ENCODE measurements at places on chromosomes 3 and 15.

GRCh38 chr3:64918989-64919388 lies 231.2 kb upstream of the ADAMTS9 start:
- no peak for DNase-seq

GRCh38 chr3:32455609-32456428 lies 46.8 kb downstream of the CMTM6 start:
- DNase-seq = no peak

- no peak for DNase-seq
These were observed 21.8 kb downstream of the IGDCC3 start for GRCh38 chr15:65355988-65356353.

DNA sequence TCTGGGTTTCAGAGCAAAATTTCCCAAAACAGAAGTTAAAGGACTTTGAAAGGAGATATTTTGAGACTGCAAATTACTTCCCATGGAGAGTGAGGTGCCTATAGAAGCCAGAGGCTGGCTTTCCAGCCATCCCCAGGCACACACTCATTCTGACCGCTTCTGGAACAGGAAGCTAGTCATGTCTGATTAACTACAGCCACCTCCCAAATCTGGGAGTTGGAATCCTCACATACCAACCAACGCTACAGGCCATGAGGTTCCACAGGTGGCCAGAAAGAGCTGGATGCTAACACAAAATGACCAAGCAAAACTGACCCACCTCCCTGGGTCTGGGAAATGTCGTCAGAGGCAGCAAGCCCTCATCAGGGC lies 87.2 kb downstream of the SNRK start:
- DNase-seq = peak; percentile 29

- no peak for DNase-seq
These were observed 36.7 kb upstream of the GOLGA8B start for GRCh38 chr15:34620142-34620541.

DNA sequence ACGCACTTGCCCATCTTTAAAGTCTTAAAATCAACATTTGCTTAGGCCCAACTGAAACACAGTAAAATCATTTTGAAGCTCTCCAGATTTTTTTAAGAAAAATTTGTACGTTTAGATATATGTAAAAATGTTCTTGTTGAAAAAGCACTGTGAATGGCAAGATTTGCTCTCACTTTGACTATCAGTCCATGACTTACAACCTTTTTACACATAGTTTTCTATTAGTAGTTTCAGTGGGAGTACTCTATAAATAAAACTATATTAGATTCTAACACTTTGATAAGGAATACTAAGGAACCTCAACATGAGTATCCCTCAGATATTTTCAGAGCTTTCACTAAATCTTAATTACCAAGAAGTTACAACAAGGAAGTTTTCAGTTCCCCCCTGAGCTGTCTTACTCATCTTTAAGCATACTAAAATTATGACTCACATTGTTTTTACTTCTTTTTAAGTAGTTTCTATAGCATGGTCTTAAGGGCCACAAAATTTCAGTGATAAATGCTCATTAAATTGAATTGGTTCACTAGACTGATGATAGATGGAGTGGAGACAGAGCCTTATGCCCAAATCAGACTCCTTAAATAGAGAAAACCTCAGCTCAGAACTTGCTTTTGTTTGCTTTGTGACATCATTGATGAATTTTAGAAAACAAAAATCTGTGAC lies 31.6 kb upstream of the RAP2B start:
- peak; percentile 87 for DNase-seq

GRCh38 chr3:61813636-61814035 lies 252.3 kb downstream of the PTPRG start:
- peak; percentile 68 for DNase-seq

DNA sequence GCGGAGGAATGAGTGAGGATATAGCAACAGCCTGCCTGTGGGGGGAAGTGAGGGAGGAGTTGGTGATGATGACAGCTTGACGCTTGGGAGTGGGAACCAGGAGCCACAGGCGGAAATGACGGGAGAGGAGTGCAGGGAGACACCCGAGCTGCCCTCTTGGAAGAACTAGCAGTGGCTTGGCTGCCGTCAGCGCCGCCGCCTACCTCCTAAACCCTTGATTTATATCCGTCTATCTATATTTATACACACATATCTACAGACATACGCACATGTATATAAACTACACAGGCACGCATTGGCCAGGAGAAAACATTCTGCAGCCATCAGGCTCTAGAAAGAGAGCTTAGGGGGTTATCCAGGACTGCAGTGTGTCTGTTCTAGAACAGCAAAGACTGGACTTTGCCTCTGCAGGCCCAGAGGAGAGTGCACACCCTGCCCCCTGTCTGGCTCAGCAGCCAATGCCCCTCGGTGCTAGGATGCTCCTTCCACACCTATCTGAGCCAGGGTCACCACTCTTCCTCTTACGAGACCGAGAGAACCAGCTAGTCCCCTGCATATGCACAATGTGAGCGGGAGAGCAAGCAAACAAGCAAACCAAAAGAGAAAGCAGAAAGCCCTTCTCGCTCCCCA lies 45.3 kb upstream of the MAGEF1 start:
- DNase-seq = peak; percentile 96

- no peak for DNase-seq
These were observed 211.6 kb downstream of the TNIK start for GRCh38 chr3:171248426-171249111.

- no peak for DNase-seq
These were observed 63.0 kb upstream of the TPRG1 start for GRCh38 chr3:189108735-189109134.

DNA sequence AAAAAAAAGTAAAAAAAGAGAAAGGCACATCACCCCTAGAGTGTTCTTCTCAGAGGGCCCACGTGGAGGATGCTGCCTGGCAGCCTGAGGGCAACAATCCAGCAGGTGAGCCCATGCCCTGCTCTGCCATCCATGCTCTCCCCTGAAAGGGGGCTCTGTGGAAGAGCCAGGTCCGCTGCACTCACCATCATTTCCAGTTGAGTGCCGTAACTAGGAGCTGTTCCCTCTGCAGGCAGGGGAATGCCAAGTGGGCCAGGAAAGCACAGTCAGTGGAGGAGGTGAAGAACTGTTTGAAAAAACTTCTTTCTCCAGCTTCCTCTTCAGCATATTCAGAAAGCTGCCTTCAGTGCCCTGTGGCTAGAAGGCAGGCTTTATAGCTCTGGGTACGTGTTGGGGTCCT lies 84.1 kb downstream of the ABHD5 start:
- no peak for DNase-seq

- no peak for DNase-seq
These were observed 303.3 kb upstream of the ATP10A start for GRCh38 chr15:26166429-26166828.

DNA sequence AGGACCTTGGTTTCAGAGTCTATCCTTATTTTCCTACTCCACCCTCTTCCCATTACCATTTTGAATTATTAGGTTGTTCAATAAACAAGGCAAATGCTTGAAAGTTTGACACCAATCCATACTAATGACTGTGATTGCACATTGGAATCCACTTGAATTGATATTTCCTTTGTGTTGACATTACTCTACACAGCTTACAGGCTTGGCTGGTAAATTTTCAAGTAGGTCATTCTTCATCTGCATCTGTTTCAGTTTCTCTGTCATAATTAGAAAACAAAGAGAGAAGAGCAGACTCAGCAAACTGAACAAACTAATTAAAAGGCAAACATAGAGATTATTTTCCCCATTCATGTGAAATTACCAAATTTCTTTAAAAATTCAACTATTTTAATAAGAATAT lies 732.9 kb upstream of the BCHE start:
- DNase-seq = no peak

DNA sequence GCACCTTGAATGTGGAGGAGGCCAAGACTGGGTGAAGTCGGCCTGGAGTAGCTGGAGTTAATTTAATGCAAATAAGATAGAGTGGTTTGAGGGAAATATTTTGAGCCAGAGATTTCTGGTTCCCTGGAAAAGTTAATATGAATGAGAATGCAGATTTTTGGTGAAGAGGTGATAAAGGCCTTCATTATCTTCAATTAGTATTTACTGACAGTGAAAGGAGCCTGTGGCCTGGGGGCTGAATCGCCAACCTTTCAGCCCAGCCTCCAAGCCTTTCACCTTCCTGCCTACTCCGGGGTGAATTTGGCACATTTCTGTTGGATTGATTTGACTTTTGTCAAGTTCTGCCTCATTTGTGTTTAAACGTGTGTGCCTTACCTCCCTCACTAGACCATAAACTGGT lies 147.8 kb downstream of the SOX2 start:
- DNase-seq = no peak

DNA sequence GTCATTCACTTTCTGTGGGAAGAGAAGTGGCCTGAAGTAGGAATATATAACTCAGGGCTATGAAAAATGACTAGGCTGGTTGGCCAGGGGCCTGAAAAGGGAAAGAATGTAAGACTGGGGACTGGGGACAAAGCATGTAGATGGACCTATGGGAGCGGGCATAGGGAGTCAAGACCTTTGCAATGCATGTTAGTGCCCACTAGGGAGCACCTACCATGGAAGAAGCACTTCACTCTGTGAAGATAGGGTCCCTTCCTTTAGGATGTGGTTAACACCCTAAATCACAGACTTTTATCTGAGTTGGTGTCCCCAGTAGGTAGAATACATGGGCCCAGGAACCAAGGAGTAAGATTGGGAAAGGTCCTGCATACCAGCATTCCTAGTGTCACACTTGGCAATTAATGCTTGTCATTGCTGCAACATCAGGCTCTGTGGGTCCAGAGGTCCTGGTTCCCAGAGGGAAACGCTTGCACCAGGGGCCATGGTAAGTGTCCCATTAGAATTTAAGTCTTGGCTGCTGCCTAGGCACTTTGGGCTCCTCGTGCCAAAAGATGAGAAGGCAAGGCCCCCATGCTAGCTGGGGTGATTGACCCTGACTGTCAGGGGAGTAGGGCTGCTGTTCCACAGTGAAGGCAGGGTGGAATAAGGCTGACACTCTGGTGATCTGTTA lies 79.6 kb downstream of the CRYGS start:
- no peak for DNase-seq

- DNase-seq = peak; percentile 37
These were observed 306.8 kb downstream of the NTRK3 start for GRCh38 chr15:87949575-87950223.

DNA sequence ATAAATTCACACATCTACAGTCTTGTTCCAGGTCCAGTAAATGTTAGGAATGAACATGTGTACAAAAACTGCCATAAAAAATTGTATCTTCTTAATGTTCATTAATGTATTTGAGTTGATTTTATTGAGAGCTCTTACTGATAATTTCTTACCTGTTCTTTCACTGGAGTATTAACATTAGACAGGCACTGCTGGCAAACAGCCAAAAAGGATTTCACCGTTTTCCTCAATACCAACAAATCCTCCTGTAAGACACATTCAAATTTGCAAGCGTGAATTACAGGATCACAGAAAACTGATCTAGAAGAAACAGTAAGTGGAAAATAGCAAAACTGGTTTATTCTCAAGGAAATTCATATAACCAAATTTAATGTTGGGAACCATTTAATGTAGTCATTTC lies 127.4 kb downstream of the PCCB start:
- DNase-seq = no peak

- no peak for DNase-seq
These were observed 35.5 kb upstream of the NIT2 start for GRCh38 chr3:100299016-100299415.

DNA sequence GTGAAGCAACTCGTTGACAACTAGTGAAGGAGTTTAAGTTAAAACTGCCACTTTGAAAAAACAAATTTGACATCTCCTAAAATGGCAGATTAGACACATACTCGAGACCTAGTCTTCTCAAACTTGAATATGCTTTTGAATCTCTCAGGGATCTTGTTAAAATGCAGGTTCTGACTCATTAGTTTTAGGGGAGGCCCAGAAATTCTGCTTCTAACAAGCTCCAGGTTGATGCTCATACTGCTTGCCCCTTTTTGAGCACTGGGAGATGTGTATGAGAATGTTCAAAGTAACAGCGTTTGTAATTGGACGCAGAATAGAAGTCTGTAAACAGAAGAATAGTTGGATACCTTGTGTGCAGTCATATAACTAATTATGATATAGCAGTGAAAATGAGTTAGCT lies 1.6 kb downstream of the C3orf38 start:
- DNase-seq = no peak

DNA sequence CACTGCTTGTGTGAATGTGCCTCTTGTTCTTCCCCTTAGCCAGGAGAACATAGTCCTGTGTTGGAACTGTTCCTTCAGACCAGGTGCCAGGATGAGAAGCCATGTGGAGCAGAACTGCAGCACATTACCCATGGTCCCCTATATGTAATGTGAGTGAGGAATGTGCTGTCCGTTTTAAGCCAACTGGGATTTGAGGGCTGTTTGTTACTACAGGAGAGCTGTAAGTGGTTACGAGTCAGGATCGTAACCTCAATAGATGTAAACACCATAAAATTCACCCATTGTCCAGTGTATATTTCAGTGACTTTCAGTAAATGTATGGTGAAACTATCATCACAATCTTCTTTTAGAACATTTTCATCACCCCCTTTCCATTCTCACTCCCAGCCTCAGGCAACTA lies 10.1 kb upstream of the SCAP start:
- DNase-seq = peak; percentile 4

- DNase-seq = peak; percentile 47
These were observed 7.3 kb downstream of the CYP19A1 start for GRCh38 chr15:51331141-51331540.

DNA sequence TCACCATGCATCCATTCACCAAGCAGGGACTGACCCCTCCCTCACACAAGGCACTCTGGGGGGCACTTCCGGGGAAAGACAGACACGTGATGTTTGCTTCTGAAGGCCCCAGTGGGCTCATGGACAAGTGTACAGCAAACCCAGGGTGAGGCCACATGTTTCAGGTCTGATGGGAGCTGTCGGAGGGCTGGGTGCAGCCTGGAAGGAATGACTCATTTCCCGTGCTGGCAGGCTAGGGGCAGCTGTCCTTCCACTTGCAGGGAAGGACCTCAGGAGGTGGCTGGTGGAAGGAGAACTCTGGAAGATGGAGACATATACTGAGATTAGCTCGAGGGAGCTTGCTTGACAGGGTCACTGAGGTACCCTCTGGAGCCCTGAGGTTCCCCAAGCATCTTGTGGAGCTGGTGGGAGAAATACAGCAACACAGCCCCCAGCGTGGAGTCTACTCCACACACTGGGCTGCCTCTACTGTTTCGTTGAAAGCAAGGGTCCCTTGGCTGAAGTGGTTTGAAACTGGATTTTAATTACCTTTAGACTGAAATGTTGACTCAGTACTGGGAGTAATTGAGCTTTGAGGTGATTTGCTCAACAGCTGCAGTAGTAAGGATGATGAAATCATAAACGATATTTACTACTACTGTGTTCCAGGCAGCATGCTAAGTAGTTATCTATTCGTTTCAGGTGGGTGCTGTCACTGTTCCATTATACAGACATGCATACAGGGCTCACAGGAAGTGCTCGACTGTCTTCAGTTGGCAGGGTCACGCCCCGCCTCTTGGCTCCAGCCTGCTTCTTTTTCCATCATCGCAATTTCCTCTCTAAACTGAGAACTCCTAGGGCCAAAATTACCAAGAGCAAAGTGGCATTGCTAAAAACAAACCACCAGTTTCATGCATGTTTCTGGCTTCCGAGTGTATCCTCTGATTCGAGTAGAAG lies 230.4 kb downstream of the ADAMTS17 start:
- peak; percentile 82 for DNase-seq

DNA sequence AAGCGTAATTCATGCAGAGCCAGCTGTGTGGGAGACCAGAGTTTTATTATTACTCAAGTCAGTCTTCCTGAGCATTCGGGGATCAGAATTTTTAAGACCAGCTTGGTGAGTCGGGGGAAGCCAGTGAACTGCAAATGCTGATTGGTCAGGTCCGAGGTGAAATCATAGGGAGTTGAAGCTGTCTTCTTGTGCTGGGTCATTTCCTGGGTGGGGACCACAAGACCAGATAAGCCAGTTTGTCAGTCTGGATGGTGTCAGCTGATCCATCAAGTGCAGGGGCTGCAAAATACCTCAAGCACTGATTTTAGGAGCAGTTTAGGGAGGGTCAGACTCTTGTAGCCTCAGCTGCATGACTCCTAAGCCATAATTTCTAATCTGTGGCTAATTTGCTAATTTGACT lies 228.1 kb upstream of the ATP10A start:
- no peak for DNase-seq

All from fibroblast of upper back skin (primary cell).